ENCODE measurements at places on chromosomes 2 and 18. TPM values are rescaled to one million over a fixed set of nuclear protein-coding genes. Genes with fewer than 3 reads are reported as not detected.

DNA sequence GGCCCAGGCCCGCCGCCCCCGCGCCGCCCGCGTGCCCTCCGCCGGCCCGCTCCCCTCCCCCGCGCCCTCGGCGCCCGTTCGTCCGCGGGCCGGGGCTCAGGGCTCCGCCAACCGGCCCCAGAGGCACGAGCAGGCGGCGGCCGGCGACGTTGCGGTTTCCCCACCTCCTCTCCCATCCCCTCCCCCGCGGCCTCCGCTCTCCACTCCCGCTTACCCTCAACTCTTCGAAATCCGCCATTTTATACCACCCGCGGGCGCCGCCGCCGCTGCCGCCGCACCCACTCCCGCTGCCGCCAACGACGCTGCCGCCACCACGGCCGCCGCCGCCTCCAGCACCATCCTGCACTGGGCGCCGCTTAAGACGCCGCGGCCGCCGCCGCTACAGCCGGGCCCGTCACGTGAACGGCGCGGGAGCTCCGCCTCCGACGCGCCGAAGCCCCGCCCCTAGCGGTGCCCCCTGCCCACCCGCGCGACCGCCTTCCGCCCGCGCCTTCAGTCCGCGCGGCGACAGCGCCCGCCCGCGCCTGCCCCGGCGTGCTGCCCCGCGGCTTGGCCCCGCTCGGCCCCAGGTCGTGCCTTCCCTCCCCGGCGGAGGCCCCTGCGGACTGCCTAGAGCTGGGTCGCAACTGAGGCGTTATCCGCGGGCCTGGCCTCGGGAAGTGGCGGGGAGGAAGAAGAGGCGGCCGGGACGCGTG, at the start of the genes KATNAL2 and PIAS2:
Gene KATNAL2 (plus strand): TSS at position 495 of the 695 bp plus-strand sequence. CDS start 29,271 bp downstream, outside the sequence.
Gene PIAS2 (minus strand): TSS at position 400 of the 695 bp plus-strand sequence. CDS start 162 bp downstream, at position 238.
- peak; percentile 92 for DNase-seq

- no peak for DNase-seq
These were observed 59.9 kb upstream of the BZW1 start for GRCh38 chr2:200751786-200752185.

DNA sequence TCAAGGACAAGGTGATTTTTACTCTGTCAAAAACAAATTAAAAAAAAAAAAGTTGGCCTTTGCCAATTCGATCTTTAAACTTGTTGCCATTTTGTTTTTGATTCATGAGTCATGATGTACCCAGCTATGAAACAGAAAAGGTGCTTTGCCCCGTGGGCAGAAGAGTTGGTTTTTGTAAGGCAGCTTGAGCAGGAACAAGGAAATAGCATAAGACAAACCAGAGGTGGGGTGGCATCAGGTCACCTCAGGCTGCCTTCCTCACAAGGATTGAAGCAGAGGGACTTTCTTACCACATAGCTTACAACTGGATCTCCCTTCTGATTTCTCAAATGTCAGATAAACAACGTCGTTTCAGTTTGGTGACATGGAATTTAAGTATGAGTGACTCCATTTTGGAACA, 123.8 kb downstream of the ARL4C start:
- DNase-seq: no peak

GRCh38 chr2:219049282-219049681, 8.0 kb upstream of the CFAP65 start:
- no peak for DNase-seq

Gene DNAJC5G
- total RNA-seq: not detected

Measured in H7 (cell line).